ENCODE measurements at places on chromosomes 6 and 20.
A peak's percentile ranks its signal among the peaks of the same experiment; 100 is the strongest.

DNA sequence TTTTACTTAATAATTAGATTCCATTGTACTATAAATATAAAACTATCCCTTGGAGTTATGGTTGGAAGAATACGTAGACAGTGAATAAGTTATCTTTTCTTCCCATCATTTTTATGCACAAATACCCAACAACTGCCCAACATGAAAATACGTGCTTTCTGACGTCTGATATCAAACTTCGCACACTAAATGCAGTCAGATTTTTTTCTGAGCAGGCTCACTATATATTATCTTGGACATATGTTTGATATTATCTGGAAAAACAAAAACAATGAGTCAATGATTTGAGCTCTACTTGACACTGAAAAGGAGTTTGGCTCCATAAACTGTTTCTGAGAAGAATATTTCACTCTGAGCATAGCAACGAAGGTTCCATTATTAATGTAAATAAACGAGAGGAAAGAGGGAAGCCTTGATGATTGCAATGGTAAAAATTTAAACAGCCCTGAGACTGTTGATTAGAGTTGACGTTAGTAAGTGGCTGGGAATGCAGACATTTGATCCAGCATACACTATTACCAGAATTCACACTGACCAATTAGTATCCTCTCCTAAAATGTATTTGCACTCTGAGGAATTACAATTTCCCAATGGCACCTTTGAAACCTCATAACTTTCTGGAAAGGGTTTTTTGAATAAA is 1090.0 kb downstream of the EPHA7 start:
- no peak for DNase-seq

GRCh38 chr6:75094614-75095200 is 111.1 kb downstream of the COL12A1 start:
- DNase-seq: no peak

- no peak for DNase-seq
Measured at GRCh38 chr6:151289399-151290007, 49.7 kb downstream of the AKAP12 start.

GRCh38 chr20:21725892-21726291 is 20.4 kb downstream of the PAX1 start:
- no peak for DNase-seq

DNA sequence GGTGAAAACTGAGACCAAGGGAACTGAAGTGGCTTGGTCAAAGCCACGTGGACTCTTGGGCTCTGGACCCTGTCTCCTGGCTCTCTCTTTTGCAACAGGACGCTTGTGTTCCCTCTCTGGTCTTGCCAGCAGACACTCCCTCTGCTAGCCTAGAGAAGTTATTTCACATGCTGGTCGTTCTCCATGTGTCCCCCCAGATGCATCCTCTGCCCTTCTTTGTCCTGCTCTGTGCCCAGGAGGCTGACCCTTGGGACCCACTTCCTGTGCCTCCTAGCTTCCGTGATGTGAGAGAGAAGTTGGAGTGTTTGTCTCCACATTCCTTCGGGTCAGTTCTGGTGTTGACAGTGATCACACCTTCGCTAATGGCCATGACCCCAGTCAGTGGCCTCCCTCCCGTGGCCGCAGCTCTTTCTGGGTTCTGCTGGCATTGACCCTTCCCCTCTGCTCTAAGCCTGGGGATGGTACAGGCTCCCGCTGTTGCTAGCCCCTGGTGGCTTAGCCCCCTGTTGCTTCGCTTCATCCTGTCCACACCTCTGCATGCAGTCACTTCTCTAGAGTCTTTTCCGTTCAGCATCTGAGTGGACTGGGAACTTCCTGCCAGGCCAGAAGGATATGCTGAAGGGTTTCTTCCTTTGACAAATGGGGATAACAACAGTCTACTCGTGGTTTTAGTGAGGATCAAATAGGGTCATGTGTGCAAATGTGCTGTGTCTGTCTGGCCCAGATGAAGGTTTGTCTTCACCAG is 70.1 kb upstream of the BMP2 start:
- no peak for DNase-seq

- DNase-seq: no peak
Measured at GRCh38 chr6:20180935-20181334, 31.3 kb downstream of the MBOAT1 start.

GRCh38 chr6:53340536-53340935 is 8.2 kb downstream of the ELOVL5 start:
- no peak for DNase-seq

GRCh38 chr6:111633822-111634221 is 28.1 kb upstream of the TRAF3IP2 start:
- no peak for DNase-seq

DNA sequence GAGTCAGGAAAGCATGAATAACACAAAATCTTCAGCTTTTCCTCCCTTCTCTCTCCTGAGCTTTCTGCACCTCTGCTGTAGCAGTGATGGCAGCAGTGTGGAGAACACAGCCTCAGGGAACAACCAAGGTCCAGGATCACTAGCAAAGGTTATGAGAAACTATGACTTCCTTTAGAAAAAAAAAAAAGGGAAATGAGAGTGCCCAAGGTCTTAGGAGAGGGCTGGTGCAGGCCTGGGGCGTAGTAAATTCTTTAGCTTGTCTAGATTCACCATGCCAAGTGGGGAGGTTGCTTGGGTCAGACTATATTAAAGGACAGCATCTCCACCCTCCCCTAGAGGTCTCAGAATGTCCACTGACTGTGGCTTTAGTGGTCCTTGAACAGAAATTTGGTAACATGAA is 40.4 kb upstream of the POLR1H start:
- no peak for DNase-seq

- DNase-seq: no peak
Measured at GRCh38 chr6:81130061-81130460, 622.4 kb downstream of the TENT5A start.

GRCh38 chr6:142863981-142864380 is 81.0 kb downstream of the HIVEP2 start:
- DNase-seq: no peak

DNA sequence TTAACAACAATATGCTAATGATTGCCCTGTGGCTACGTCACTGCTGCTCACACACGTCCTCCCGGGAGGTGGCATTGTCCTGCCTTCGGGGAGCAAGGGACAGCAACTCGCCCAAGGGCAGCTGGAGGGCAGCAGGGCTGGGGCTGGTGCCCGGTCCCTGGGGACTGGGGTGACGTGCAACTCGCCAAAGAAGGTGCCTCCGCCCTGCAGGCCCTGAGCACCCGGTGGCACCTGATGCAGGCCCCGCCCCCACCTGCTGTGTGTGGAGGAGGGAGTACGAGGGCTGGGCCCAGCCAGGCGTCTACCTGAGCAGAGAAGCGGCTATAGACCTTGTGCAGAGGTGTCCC is 64.8 kb upstream of the SLCO4A1 start:
- no peak for DNase-seq

DNA sequence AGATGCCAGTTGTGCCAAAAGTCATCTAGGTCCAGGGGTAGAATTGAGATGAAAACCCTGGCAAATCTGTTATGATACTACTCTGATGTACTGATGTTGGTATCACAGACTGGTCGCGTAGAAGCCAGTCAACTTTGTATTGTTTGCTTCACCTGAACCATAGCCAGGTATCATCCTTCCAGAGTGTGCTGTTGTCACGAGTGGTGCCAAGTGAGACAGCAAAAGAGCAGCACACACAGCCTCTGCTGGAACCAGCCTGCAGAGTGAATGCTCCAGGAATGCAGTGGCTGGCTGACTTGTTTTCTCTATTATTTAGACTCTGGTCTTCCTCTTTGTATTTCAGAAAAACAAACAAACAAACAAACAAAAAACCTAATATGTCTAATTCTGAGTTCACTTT is 209.5 kb upstream of the HEY2 start:
- DNase-seq: no peak

DNA sequence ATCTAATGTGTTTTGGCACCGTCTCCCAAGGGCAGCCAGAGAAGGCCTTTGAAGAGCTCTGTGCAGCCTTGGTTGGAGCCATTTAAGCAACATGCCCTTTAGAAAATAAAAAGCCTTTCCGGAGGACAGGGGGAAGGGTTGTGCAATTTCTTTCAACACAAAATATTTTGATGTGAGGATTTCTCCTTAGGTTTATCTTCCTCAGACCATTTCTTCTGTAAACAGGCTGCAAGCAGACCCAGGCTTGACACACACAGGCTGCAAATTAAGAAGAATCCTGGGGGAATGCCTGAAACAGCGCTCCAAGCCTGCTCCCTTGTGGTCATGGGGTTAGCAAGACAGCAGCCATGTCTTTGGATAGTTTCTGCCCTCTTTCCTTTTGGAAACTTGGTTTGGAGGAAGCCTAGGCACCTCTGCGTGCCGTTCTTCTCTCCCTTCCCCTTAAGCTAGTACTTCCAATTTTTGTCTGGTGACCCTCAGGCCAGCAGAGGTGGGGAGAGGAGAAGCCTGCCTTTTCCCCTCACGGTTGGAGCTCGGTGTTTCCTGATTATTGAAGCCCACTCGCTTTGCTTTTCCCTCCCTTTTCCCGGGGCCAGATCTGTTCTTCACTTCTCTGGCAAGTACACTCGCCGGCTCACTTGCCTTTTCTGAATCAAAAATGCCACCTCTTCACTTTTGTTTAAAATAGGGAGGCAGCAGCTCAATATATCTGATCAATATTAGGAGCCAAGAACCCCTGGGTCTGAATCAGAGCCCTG is 39.6 kb upstream of the NOX3 start:
- DNase-seq: no peak

DNA sequence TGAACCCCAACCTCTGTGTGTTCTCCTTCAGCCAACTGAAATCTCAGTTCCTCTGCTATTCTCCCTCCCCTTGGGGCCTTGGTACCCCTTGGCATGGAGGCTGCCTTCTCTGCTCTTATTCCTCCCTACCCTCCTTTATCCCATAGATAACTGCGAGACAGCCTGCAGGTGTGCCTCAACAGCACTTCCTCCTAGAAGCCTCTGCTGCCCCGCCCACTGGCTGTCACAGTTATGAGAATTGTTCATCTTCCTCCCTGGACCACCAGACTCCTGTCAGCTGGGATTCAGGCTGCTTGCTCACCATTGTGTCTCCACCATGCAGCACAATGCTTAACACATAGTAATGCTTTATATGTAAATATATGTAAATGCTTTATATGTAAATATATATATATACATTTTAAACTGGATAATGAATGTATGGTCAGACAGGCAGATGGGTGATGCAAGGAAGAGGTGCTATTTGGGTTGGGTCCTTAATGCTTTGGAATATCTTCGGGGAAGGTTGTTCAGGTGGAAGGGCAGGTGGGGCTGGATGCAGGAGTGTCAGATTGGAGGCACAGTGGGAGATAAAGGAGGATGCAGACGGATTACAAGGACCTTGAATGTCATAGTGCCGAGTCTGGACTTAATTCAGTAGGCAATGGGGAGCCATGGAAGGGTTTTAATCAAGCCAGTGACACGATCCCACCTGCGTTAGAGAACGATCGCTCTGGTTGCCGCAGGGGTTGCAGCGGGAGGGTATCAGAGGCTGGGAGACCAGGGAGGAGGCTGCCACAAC is 4.9 kb downstream of the CDH22 start:
- DNase-seq: no peak

DNA sequence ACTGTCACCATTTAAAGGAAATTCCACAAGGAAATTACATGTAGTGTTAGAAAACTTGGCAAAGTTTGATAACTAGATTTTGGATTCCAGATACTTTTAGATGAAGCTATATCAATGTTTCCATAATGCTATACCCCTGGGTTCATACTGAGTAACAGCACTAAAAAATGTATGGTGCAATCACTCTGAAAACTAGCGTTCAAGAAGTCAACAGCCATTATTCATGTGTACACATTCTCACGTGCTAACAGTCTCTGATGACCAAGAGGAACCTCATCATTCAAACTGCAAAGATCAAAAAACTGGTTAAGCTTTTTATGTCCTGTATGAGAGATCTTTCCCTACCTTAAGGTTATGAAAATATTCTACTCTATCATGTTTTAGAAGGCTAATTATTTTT is 197.6 kb downstream of the GMDS start:
- no peak for DNase-seq

- peak; percentile 4 for DNase-seq
Measured at GRCh38 chr6:106448000-106448426, 87.5 kb downstream of the CRYBG1 start.

GRCh38 chr6:2848851-2849250 is 7.2 kb upstream of the SERPINB1 start:
- DNase-seq: no peak

All from stimulated activated CD8-positive, alpha-beta memory T cell treated with anti-CD3 and anti-CD28 coated beads, Interleukin-2, amount 100 ng/mL, for 1 hour (primary cell).